ENCODE measurements at places on chromosomes 4 and X.

- no peak for DNase-seq
These were observed 38.8 kb downstream of the MTM1 start for GRCh38 chrX:150607201-150607600.

- no peak for DNase-seq
These were observed 13.5 kb downstream of the SH3TC1 start for GRCh38 chr4:8212622-8213021.

GRCh38 chr4:5385741-5386311 is 322.5 kb downstream of the EVC2 start:
- DNase-seq: no peak

GRCh38 chr4:108192056-108192455 is 23.3 kb upstream of the LEF1 start:
- no peak for DNase-seq

GRCh38 chr4:111064342-111064993 is 441.6 kb upstream of the PITX2 start:
- DNase-seq: no peak

DNA sequence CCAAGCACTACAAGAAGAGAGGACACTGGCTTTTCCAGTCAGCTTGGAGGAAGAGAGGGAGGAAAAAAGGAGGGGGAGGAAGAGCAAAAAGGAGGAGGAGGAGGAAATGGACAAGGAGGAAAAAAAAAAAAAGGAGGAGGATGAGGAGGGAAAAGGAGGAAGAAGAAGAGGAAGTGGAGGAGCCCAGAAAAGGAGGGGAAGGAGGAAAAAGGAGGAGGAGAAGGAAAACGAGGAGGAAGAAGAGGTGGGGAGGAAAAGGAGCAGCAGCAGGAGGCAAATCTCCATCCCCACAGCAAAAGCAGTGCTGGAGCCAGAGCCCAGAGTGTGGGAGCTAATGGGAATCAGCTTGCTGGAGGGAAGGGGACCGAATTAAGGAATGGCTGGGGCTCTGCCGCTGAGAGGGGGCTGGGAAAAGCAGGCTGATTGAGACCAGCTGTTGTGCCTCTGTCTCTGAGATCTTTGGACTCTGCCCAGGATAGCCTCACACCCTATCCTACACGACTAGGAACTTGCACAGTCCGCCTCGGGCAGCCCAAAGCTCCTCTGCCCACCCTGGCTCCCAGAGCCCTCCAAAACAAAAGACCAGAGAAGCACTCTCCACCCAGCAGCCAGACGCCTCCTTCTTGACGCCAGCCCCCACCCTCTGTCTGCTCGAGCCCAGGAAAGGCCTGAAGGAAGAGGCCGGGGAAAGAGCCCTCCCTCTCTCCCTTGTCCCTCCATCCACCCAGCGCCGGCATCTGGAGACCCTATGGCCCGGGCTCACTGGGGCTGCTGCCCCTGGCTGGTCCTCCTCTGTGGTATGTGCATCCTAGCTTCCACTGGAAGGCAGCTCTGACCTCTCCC is at the start of gene XPNPEP2:
XPNPEP2 (plus strand) TSS at position 514 of the 843 bp plus-strand sequence; CDS start at position 749, 235 bp downstream.
- no peak for DNase-seq

DNA sequence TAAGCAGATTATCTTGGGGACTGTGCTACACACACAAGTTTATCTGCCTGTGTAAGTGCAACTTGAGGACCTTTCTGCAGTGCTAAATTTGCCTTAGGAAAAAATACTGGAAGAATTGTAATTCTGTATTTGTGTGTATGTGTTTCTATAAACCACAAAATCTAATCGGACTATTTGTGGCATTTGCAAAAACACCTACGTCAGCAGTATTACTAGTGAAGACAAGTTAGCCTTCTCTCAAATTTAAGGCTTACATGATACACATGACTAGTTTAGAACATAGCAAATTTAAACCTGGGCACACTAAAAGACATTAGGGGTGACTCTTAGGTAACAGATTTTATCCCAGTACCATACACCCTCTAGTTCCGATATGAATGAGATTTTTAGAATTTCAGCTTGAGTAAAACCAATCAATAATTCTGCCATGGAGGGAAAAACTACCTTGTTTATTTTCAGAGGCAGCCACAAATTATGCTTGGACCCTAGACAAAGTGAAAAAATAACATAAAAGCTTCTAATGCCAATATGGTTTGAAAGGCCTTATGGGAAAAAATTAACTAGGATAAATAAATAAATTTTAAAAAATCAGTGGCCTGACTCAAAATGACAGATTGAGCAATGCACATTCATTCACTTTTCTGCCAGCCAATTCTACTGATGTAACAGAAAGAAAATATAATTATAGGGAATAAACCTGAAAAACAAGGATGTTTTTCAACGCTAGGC is 176.4 kb downstream of the SNCA start:
- no peak for DNase-seq

DNA sequence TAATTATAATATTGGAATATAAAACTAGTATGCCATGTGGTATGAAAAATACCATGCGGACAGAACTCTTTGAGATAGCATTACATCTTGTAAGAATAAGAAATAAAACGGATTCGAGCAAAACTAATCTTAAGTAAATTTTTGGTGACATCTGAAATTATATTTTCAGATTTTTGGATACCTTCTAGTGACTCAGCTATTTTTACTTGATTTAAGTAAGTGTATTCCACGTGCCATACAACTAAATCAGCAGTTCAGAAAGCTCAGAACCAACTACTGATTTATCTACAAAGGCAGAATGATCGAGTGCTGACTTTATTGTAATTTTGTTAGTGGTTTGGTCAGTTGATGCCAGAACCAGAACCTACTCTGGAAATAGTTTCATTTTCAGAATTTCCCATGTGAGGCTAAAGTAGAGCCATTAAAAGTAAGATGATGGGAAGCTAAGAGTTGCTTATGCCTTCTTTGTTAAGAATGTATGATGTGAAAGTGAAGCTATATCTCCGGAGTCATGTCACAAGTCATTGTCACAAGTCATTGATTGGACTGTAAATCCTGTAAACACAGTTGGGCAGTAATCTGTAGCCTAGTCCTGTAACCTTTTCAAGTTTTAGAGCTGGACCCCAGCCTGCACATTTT is 4.0 kb downstream of the ING2 start:
- DNase-seq: no peak

DNA sequence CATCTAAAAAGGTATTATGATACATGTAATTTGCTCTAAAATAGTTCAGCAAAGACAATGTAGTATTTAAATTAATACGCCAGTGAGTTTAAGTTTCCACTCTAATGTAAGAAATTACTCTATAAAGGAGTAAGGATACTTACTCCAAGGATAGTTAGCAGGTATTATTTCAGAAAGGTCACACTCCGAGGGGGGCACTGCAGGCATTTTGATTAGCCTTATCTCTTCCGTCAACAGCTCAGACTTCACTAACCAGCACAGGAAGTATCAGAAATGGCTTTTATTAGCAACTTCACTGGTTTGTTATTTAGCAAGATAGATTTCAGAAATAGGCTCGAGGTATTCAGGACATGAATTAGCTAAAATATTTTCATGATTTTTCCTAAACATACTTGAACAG is 127.0 kb downstream of the COX18 start:
- DNase-seq: no peak
